A549 (cell line): ENCODE measurements at places on chromosomes 3 and 15.

DNA sequence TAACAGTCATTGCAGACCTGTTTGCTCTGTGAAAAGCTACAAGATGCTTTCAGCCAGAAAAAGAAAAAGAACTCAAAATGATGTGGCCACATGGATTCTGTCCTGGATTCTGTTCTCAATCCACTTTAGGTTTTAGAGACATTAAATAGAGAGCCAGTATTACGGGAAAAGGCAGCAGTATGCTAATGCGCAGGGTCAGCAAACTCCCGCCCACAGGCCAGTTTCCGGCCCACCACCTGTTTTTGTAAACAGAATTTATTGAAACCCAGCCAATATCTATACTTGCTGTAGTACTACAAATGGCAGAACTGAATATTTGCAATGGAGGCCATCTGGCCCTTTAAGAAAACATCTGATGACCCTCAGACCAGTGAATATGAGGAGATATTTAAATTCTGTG, 416.1 kb downstream of the ERC2 start:
- DNase-seq = no peak

DNA sequence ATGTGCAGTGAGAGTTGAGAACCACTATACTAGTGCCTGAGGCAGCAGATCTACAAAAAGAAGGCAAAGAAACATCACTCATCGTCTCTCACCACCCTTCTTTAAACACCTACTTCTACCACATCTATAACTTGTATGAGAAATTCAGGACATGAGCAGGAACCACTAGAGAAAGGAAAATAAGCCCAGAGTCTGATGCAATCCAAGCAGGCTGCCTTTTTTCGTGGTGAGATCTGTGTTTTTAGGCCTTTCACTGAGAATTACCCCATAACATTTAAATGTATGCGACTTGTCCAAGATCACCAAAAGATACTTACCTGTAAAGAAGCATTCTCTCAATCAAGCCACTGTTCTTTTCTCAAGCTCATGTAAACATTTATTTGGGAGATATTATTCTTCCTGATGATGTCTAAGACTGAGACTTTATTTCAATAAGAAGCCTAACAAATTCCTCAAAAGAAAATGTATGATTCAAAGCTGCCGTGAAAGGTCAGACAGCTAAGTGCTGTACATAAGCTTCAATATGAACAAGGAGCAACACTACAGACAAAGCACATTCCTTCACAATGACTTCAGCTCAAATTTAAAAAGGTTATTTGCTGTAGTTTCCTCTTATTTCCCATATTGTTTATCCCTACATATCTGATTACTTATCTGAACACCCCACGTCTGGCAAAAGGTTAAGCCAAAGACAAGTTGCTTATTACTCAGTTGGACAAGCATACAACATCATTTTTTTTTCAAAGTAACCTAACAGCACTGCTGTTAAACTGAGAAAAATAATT, 16.5 kb downstream of the SPICE1 start:
- no peak for DNase-seq

- DNase-seq = no peak
Observed at GRCh38 chr3:85090495-85090894, 131.7 kb downstream of the CADM2 start.

GRCh38 chr3:116432795-116433194, 12.5 kb downstream of the LSAMP start:
- DNase-seq = no peak

GRCh38 chr15:92900731-92901071, 577 bp downstream of the CHD2 start:
- peak; percentile 50 for DNase-seq

GRCh38 chr3:151795276-151795675, 18.6 kb upstream of the AADAC start:
- no peak for DNase-seq

DNA sequence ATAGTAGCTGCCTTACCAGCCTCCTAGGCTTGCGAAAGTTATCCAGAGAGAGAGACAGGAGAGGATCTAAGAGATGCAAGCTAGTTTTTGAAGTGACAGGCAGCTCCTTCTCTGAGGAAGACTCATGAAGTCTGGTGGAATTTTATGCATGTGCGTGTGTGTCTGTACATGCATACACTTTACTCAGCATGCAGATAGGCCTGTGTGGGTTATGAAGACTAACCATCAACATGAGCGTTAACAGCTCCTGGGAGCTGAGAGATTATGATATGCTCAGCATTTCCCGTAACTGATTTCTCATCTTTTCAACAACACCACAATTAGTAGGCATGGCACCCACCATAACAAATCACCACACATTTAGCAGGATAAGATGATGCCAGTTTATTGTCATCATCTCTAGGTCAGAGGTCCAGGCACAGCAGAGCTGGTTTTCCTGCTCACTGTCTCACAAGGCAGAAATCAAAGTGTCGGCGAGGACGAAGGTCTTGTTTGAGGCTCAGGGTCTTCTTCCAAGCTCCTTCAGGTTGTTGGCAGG, 239.5 kb downstream of the CACNA2D3 start:
- no peak for DNase-seq

DNA sequence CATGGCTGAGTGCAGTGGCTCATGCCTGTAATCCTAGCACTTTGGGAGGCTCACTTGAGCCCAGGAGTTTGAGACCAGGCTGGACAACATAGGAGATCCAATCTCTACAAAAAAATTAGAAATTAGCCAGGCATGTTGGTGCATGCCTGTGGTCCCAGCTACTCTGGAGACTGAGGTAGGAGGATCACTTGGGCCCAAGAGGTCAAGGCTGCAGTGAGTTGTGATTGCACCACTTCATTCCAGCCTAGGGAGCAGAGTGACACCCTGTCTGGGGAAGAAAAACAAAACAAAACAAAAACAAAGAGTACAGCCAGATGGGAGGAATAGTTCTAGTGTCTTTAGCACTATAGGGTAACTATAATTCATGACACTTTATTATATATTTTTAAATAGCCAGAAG, 26.2 kb upstream of the COMMD4 start:
- no peak for DNase-seq

- no peak for DNase-seq
Observed at GRCh38 chr15:86935841-86936240, 856.2 kb downstream of the AGBL1 start.

DNA sequence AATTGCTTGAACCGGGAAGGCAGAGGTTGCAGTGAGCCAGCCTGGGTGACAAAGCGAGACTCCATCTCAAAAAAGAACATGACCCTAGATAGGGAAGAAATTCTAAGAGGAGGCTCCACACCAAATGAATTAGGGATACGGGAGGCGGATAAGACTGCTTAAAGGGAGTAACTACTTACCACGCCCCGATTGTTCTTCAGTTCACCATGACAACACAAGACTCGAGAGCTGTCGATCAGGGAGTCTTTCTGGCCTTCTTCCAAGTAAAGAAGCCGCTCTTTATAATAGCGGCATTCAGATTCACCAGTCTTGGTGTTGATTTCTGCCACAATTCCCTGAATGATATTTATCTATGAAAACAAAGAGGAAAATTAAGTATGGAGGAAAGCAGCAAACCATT, 53.9 kb upstream of the TASOR start:
- no peak for DNase-seq

GRCh38 chr3:52043750-52044149, 12.6 kb downstream of the DUSP7 start:
- DNase-seq = no peak

DNA sequence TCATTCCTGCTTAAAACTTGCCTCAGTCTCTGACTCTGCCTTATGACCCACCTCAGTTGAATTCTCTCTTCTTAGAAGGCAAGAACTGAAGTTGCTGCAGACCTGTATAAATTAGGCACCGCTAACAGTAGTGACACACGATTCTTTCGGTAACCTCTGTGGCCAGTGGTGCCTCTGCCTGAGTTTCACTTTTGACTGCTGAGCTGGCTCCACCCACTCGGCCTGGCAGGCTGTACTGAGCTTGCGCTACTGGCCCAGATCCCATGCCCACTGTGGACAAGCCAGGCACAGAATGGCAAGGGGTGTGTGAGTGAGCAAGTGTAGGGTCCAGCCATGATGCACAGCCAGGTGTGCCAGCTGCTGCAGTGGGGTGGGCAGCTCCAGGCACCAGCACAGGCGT, 19.1 kb upstream of the EIF1B start:
- DNase-seq = no peak

DNA sequence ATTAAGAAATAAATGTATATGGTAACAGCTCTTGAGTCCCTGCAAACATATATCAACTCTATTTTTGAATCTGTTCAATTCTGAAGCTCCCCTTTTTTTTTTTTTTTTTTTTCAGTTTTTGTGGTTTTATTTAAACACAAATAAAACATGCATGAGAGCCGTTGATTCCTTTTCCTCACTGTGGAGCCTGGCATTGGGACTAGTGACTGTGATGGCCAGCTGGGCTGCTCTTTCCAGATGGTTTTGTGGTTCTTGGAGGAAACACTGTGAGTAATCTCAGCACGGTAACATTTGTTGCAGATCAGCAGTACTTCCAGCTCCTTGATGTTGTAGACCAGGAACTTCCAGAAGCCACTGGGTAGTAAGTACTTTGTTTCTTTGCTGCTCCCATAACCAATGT, 15.9 kb downstream of the EMC7 start:
- no peak for DNase-seq

DNA sequence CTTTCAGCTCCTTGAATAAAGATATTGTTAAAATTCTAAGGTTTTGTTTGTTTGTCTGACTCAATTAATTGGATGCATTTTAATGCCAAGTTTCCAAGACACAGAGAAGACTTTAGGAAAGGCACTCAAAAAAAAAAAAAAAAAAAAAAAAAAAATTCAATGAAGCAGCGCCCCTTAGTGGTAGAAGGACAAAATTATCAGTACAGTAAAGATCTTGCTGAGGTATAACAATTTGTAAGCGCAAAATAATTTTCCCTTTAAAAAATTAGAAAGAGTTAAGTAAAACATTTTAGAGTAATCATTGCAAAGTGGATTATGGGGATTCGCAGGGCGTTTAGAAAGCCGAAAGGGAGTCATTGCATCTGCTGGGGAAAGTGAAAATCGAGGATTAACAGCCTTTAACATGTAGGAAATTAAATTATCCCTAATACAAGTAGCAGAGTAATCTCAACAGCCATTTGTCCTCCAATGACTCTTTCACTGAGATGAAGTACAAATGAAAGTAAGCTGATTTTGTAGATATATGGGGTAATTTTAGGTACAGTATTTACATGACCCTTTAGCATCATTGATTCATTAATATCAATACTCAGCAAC, 5.8 kb upstream of the DIS3L start:
- DNase-seq = peak; percentile 27

DNA sequence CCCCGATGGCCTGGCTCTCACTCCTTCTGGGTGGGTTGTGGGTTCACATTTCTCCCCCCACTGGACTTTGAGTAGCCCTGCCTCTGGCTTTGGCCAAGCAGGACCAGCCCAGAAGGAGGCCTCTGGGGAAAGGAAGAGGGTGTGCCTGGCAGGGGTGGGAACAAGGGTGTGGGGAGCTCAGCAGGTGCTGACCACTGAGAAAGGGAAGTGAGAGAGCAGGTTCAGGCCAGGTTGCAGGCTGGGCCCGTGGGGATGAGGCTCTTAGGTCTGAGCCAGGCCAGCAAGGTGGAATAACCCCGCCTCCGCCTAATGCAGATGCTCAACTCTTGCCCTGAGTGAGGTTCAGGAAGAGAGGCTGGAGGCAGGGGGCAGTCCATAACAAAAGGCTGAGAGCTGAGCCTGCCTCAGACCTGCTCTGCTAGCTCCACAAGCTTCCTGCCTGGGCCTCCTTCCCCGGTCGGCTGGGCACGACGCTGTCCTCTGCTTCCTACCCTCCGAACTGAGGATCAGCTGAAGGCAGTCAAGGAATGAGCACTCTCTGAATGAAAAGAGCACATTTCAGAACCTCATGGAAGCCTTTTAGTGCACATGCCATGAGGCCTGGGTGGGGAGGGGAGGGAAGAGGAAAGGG, 82.7 kb downstream of the TLE3 start:
- DNase-seq = no peak

GRCh38 chr3:169790687-169791429, 17.7 kb downstream of the MYNN start:
- DNase-seq = no peak
